ENCODE measurements at places on chromosomes 6 and 20.

DNA sequence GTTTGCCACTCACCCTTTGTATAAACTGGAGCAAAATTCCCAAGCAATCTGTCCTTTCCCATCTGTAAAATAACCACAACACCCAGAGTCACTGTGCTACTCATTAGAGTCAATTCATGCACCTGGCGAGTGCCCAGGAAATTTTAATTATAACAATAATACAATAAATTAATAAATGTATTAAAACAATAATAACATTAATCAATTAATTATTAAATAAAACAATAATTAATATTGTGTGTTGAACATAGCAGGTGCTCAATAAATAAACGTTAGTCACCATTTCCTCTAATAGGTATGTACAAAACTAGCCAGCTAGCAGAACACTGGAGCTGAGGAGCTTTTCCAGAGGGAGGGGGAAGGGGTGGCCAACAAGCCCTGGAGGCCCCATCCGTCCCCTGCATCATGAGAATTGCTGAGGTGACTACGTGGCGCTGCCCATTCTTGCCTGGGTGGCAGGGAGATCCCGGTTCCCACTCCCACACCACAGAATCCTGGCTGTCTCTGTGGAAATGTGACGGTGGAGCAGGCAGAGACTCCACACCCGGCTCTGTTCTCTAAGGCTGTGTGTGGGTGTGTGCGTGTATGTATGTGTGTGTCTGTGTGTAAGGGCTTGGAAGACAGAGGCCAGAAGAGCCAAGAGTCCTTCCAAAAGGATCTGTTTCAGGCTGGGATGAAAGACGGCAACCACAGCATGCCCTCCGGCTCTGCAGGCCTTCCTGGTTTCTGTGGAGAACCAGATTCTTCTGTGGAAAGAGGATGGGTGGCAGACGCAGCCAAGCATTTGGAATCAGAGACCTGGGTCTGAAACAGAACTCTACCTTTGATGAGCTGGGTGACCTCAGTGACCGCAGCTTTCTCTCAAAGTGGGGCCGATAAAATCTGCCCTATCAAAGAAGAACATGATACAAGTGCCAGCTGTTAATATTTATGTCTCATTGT lies 18.8 kb upstream of the EZR start:
- DNase-seq = no peak

DNA sequence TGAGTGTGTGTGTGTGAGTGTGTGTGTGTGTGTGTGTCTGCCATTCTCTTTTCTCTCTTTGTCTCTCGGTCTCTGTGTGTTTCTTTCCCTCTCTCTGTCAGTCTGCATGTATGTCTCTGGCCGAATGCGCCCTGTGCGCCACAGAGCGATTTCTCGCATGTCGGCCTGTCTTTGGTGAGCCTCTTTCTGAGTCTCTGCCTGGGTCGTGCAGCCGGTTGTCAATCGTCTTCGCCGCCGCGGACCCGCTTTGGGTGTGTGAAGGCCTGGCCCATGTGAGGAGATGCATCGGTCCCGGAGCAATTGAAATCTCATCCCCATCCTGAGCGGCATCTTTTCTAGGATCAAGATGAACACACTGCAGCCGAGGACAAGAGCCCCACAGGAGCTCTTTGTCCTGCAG lies 1567.2 kb upstream of the DEFB115 start:
- no peak for DNase-seq

DNA sequence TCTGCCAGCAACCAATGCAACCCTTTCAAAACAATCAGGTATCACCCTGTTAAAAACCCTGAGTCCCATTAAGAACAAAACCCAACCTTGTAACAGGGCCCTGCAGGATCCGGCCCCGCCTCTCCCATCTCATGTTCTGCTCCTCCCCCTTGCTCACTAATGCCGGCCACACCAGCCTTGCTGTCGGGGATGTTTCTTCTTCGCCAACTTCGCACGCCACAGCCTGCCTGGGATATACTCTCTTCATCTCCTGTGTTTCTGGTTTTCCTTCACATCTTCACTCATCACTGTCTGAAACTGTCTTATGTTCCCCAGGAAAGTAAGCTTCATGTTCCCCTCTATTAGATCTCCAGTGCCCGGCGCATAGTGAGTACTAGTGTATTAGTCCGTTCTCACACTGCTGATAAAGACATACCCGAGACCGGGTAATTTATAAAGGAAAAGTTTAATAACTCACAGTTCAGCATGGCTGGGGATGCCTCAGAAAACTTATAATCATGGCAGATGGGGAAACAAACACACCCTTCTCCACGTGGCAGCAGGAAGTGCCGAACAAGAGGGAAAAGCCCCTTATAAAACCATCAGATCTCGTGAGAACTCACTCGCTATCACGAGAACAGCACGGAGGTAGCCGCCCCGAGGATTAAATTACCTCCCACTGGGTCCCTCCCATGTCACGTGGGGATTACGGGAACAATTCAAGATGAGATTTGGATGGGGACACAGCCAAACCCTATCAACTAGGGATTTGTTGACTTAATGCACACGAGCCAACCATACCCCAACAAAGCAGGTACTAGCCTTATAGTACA lies 5.1 kb downstream of the TP53RK start:
- DNase-seq = no peak

DNA sequence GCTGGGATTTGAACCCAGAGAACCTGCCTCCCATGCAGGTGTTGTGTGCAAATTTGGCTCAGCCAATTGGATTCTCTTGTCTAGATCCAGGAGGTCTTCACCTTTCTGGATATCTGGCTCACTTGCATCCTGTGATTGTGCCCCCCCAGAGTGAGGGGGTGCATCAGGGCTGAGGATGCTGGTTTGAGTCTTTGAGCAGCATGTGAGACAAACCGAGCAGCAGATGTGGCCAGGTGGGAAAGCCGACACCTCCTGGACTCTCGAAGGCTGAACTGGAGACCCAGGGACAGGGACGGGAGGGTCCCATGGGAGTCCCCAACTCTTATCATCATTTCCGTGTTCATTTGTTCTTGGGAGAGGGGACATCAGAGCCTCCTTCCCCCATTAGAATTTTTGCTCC lies 30.6 kb upstream of the SULF2 start:
- no peak for DNase-seq

- DNase-seq = no peak
These were observed 92.0 kb upstream of the PAX1 start for GRCh38 chr20:21613512-21613911.

GRCh38 chr6:15288856-15289255 lies 43.0 kb downstream of the JARID2 start:
- no peak for DNase-seq

GRCh38 chr20:50472693-50473664 lies 37.2 kb upstream of the PTPN1 start:
- DNase-seq = no peak

DNA sequence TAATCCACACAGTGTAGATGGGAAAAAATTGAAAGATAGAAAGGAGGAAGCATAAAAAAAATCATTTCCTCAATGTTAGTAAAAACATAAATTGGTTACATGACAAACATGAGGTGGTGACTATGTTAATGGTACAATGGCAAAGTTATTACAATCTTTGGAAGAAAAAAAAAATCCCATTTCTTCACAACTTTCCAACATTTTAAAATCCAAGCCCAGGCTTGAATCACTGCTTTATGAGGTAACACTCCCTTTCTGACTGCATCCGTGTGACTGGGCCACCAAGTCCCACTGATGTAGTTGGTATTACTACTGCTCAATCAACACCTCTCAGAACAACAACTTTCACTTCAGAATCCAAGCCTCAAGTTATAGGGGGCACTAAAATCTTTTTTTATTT lies 160.4 kb downstream of the BTBD9 start:
- no peak for DNase-seq

DNA sequence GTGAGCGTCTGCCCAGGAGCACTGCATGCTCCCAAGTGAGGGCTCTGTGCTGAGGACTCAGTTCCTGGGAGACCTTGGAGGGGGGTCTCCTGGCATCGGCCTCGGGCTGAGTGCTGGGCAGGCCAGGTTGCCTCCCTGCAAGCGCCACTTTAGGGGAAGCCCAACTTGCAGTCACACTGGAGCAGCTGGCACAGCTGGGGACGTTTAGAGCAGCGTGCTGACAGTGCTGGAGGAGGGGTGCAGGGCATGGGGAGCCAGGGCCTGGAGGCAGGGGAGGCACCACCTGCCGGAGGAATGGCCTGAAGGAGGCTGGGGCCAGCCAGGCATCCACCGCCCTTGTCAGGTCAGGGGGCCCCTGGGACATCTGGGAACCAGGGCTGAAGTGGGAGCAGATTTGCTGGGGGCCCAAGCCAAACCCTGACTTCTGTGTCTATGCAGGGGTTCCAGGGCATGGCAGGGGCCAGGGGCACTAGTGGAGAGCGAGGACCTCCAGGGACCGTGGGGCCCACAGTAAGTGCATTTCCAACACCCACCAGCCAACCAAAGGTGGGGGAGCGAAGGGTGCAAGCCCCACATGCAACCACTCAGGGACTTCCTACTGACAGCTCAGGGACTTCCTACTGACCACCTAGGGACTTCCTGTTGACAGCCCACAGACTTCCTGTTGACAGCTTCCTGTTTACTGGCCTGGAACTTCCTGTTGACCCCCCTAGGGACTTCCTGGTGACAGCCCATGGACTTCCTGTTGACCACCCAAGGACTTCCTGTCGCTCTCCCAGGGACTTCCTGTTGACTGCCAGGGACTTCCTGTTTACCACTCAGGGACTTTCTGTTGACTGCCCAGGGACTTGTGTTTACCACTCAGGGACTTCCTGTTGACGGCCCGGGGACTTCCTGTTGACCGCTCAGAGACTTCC lies 33.6 kb downstream of the COL20A1 start:
- DNase-seq = no peak

Measured in activated T-helper 9 cell treated with anti-CD3 and anti-CD28 coated beads, Interleukin-2, amount 50 U/mL, for 16 hours (primary cell).